ENCODE measurements at places on chromosomes 6 and 20.

DNA sequence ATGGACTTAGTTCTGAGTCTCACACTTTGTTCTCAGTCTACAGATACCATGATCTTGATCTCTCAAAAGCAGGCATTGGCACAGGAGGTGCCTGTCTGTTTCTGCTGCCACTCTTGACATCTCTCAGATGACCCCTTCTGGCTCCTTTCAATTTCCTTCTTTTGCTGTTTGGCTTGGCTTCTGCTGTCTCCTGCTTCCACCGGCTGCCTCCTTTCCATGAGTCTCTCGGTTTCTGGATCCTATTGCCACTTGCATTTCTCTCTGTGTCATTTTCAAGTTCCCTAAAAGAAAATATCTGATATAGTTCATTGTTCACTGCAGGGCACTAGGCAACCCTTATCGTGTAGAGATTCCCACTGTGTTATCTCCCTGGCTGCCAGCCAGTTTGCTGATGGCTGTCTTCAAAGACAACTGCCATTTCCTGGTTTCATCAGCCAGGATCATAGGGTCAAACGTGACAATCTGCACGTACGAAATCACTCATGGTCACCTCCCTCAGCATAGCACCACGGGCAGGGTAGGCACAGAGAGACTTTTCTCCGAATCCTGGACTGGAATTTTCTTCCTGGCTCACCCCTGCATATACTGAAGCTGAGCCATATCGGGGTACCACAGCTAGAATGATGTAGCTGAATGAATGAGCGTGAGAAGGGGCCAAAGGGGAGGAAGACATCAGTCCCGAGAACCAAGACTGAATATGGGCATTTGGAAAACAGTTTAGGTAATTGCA is 144.6 kb upstream of the TMEM170B start:
- DNase-seq, result no peak

DNA sequence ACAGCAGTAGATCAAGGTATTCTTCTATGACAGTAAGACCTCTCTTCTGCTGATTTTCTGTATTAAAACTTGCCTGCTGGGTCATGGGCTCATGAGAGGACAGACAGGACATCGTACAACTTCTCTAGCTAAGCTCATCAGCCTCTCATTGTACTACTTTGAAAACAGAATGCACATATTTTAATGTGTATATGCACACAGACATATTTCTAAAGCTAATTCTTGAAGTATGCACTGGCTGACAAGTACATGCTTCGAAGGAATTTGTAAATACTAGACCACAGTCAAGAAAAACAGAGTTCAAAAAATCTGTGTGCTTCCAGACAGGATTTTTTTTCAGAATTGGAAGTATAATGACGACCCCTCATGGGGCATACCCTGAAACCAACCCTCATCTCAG is 81.7 kb upstream of the CD83 start:
- DNase-seq, result no peak

DNA sequence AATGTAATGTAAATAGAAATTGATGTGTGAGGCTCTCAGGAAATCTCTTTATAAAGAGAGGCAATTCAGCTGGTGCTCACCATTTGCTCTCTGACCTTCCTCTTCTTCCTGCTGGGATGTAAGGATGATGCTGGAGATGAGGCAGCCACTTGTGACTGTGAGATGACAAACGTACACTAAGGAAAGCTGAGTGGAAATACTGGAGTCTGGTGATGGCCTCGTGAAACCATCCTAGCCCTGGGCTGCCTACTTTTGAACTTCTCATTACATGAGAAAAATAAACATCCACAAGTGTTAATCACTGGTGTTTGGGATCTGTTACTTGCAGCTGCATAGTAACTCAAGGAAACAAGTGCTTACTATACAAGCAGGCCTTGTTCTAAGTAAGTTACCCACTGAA is 114.9 kb upstream of the NHSL1 start:
- no peak for DNase-seq

- no peak for DNase-seq
Measured at GRCh38 chr6:106764353-106764980, 135.1 kb downstream of the QRSL1 start.

- no peak for DNase-seq
Measured at GRCh38 chr6:41273714-41274113, 12.8 kb downstream of the TREM1 start.

All from GM03348 (cell line).